ENCODE measurements at places on chromosomes 7 and 10. TPM values are rescaled to one million over a fixed set of nuclear protein-coding genes. Genes with fewer than 3 reads are reported as not detected.

GRCh38 chr7:36923943-36924436 is 199.7 kb upstream of the AOAH start:
- no peak for DNase-seq

DNA sequence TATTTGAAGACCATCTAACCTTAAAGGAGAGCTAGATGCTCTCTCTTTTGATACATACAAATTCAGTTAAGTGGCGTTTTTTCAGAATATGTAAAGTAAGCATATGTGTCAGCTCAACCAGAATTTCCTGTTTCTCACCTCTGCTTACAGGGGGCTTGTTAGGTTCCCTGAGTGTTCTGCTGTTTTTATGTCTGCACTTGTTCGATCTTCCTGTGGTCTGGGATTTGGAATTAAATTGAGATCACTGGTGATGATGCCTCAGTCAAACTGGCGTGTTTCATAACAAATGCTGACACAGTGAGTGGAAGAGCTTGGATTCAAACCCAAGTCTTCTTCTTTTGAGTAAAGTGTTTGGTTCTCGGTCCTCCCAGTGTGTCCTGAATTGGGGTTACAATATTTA is 348.3 kb upstream of the AKR1E2 start:
- DNase-seq, result no peak

The EPHB4 gene
- 4.3 TPM for polyA plus RNA-seq

DNA sequence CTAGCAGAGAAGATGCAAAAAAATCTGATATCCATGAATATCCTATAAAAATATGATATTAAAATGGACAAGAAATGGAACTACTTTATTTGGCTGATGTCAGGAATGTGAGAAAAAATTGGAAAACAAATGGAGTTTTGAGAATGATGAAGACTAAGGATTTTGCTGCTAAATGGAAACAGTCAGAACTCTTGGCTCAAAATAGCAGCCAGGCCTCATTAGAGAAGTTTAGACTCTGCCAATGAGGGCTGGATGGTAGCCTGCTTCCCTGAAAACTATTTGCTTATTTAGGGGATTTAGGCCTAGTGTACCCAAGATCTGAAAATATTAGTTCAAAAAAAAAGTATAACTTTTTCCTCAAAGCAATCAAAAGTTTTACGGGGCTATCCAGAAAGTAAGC is 458.5 kb downstream of the TFEC start:
- no peak for DNase-seq

The PAX4 gene
- polyA plus RNA-seq, result not detected

GRCh38 chr10:1074052-1074747 is 18.0 kb downstream of the WDR37 start:
- DNase-seq, result no peak

- no peak for DNase-seq
These were observed 115.6 kb downstream of the GLRX3 start for GRCh38 chr10:130251766-130252165.

- DNase-seq, result peak; percentile 68
These were observed 33.8 kb upstream of the INPP5A start for GRCh38 chr10:132503581-132504421.

- DNase-seq, result no peak
These were observed 7.5 kb downstream of the EBLN1 start for GRCh38 chr10:22210267-22210666.

The MSMB gene
- polyA plus RNA-seq, result not detected

- no peak for DNase-seq
These were observed 16.5 kb upstream of the ITGB8 start for GRCh38 chr7:20314198-20314597.

DNA sequence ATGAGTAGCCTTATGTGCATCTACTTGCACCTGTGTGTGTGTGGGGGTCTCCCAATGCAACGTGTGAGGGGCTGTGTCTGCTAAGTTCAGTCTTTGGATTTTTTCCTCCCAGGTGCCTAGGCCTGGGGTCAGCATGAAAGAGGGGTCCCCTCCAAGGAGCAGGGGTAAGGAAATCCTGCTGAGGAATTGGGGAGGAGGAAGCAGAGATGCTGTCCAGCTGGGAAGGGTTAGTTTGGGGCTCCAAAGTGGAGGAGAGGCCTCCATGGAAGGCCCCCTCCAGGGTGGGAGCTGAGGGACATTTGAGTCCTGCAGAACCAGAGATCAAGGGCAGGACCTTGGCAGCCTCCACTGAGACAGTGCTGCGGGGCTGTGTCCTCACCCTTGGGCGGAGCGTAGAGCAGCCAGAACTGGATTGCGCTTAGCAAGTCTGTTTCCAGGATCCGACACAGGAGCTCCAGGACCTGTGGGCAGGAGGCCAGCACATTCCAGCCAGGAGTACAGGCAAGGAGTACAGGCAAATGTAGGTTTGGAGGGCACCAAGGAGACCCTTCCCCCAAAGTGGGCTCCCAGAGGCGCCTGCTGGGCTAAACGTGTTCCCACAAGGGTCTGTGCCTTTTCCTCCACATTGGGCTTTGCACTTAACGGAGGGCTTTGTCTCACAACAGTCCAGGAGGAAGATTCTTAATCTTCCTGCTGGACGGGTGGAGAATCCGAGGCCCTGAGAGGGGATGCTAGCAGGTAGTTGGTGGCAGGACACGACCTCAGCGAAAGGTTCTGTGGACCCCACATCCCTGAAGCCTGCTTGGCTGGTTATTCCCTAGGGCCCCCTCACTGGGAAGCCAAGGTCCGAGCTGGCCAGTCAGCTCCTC is 10.1 kb downstream of the TBATA start:
- DNase-seq, result no peak

DNA sequence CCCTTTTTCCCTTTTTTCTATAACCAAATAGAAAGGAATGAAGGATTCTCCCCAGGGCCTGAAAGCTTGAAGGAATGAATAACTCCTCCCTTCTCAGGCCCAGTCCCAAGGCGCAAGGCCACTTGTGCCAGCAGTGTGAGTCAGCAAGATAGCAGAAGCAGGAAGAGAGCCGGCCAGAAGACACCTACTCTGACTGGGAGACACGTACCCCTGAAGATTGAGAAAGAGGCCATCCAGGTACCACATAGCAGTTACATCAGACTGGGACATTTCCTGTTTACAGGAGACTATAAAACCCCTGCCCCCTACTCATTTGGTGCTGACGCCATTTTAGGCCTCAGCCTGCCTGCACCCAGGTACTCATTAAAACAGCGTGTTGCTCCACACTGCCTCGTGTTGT is 65.5 kb downstream of the LRRC17 start:
- peak; percentile 88 for DNase-seq

DNA sequence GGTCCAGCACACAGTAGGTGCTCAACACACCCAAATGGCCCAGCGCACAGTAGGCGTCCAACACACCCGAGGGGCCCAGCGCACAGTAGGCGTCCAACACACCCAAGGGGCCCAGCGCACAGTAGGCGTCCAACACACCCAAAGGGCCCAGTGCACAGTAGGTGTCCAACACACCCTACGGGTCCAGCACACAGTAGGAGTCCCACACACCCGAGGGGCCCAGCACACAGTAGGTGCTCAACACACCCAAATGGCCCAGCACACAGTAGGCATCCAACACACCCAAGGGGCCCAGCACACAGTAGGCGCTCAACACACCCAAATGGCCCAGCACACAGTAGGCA is 80.8 kb downstream of the FOXL3 start:
- DNase-seq, result peak; percentile 34

The NUTM2B gene
- polyA plus RNA-seq, result 1.0 TPM

The BCL7B gene
- 92.3 TPM for polyA plus RNA-seq

GRCh38 chr10:121596689-121597503 is 1.3 kb downstream of the FGFR2 start:
- DNase-seq, result peak; percentile 58

GRCh38 chr10:16182144-16182543 is 254.7 kb upstream of the PTER start:
- no peak for DNase-seq

- no peak for DNase-seq
These were observed 447.6 kb downstream of the TFEC start for GRCh38 chr7:115582956-115583355.

DNA sequence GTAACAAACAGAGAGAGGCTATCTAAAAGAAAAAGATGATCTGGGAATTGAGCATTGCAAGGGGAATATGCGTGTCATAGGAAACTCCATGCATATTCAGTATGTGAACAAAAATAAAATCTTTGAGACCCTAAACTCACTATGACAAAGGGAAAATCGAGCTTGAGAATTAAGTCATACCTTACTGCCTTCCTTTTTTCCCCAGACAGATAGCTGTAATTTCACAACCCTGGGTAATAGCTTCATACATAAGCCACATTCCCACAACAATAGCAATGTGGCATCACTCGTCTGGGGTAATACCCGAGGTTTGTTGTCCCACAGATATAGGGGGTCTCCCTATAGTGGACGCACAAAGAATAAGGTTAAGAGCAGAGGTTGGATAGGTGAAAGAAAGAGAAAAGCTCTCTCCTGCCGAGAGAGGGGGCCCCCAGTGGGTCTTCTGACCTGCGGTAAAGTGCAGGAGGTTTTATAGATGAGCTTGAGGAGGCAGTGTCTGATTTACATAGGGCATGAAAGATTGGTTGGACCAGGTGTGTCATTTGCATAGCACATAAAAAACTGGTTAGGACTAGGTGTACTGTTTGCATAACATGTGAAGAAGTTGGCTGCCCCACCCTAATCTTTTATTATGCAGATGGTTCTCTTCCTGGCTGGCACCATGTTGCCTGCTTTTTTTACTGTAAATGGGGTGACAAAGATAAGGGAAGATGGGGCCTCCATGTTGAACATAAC is 11.6 kb downstream of the CYP3A43 start:
- DNase-seq, result no peak

- no peak for DNase-seq
These were observed 757 bp downstream of the RAB19 start for GRCh38 chr7:140404565-140405065.

The CYP26C1 gene
- polyA plus RNA-seq, result not detected

DNA sequence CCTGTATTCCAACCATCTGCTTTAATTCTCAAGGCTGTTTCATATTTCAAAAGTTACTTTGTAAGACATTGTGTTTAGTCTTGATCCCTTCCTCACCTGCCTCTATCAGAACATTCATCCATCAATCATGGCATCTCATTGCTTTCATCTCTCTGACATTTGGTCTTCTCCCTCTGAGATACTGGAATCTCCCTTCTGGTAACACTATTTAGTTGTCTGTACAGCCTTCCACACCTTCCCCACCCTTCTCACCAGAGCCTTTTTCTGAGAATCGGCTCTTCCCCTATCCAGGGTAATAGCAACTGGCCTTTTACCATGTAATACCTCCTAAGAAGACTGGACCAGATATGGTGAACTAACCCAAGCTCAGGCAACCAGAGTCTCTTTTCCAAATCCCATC is 10.1 kb downstream of the CACNA2D1 start:
- no peak for DNase-seq

GRCh38 chr7:142793156-142793555 is 22.4 kb downstream of the PRSS2 start:
- DNase-seq, result no peak

- DNase-seq, result no peak
These were observed 188.4 kb downstream of the PPP1R17 start for GRCh38 chr7:31875424-31875823.

The TMEM225B gene
- 0.63 TPM for polyA plus RNA-seq

DNA sequence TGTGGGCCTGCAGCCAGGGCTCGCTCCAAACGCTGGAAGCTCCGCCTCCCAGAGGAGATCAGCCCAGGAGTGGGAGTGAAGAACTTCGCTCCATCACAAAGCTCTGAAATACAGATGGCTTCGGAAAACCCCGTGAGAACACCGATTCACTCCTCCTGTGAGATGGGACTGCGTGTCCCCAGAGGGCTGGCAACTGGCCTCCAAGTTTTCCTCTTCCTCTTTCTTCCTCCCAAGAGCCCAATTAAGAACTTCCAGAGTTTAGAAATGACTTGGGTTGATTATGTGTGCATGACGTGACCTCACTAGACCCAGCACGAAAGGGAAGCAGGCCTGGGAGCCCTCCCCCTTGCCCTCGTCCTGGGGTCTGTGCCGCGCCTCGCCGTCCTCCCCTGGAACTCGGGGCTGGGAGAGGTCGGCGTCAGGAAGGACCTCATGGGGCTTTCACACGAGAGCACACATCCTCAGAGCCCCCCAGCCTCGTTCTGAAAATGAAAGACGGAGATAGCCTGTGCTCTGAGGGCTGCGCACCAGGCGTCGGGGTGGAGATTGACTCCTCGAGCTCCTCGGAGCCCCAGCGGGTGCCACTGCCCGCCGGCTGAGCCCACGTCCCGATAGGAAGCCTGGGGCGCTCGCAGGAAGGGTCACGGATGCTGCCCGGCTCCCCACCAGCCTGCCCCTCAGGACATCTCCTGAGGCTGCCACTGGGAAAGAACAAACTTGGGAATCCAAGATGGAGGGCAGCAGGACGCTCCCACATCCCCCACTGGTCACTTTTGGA is 37.8 kb downstream of the PTPRN2 start:
- no peak for DNase-seq

The TAC1 gene
- not detected for polyA plus RNA-seq

GRCh38 chr7:98133621-98134303 is 27.1 kb downstream of the LMTK2 start:
- DNase-seq, result no peak

- no peak for DNase-seq
These were observed 89.9 kb downstream of the REEP3 start for GRCh38 chr10:63611078-63611477.

The NXPH1 gene
- not detected for polyA plus RNA-seq

The GBX1 gene
- not detected for polyA plus RNA-seq

The NUTM2E gene
- not detected for polyA plus RNA-seq

The WNT8B gene
- not detected for polyA plus RNA-seq

- no peak for DNase-seq
These were observed 2.4 kb upstream of the EVX1 start for GRCh38 chr7:27240015-27240731.

The AKR1B15 gene
- not detected for polyA plus RNA-seq

- DNase-seq, result no peak
These were observed 50.5 kb upstream of the GPR141 start for GRCh38 chr7:37633048-37633447.

The CDC14C gene
- not detected for polyA plus RNA-seq

GRCh38 chr7:46201961-46202360 is 280.9 kb upstream of the IGFBP3 start:
- DNase-seq, result no peak

DNA sequence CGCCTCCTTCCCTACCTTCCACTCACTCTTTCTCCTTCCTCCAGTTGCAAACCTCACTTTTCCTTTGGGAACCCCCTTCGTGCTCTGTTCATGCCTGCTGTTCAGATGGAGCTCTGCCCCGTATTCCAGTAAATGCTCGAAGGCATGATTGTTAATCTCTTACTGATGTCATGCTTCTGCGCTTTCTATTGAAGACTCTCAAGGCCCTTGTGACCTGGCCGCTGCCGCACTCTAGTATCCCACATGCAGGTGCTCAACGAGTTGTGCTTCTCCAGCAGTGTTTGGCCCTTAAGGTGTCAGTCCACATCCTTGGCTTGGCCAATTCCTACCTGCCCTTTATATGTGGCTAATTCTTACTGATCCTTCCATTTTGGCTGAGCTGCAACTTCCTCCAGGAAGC is 158.6 kb downstream of the ADAM12 start:
- DNase-seq, result no peak

DNA sequence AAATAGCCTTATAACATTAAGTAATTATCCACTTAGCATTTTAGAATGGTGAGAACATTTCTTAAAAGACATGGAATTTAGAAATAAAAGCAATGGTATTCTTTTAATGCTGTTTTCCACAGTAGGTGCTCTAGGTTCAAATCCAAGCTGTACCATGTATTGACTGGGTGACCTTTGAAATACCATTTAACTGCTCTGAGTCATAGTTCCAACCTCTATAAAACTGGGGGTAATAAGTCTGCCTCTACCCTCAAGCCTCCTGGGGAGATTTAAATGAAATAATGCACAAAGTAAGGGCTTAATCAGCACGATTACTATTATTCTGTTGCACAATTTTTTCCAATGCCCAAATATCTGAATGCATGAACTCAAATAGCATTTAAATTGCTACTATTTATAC is 236.4 kb upstream of the CCDC6 start:
- DNase-seq, result no peak

GRCh38 chr7:105278973-105279687 is 109.6 kb downstream of the SRPK2 start:
- DNase-seq, result no peak

All from aorta (tissue), 5 donors.